ENCODE measurements at places on chromosomes 11 and 22.

DNA sequence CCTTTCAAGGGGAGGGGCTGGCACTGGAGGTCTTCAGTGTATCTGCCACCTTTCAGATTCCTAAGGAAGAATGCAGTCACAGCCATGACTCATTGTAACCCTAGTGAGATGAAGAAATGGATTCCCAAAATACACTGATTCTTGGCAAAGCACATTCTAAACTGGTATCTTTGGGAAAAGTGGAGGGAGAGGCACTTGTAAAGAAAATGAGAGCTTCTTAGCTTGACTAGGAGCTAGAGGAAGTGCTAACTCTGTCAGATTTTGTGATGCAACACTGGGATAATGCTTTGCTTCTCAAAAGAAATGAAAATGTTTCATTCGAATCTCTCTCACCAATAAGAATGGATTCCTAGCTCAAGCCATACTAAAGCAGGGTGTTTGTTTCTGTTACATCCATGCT is 14.3 kb downstream of the NRIP3 start:
- DNase-seq, result no peak

DNA sequence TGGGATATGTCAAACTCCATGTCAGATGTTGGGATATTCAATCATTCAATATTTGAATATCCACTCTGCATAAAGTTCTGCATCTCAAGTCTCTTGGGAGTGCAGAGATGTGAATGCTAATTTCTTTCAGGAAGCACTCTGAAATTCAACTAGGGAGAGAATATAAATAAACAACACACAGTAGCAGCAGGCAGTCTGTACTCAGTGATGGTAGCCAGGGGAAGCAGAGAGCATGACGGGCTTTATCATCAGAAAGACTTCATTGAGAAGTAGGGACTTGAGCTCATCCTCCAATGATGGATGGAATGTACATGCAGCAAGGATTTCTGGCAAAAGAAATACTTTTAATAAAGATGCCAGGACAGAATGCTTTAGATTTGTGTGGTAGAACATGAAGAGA is 9.8 kb upstream of the TEAD1 start:
- DNase-seq, result no peak

DNA sequence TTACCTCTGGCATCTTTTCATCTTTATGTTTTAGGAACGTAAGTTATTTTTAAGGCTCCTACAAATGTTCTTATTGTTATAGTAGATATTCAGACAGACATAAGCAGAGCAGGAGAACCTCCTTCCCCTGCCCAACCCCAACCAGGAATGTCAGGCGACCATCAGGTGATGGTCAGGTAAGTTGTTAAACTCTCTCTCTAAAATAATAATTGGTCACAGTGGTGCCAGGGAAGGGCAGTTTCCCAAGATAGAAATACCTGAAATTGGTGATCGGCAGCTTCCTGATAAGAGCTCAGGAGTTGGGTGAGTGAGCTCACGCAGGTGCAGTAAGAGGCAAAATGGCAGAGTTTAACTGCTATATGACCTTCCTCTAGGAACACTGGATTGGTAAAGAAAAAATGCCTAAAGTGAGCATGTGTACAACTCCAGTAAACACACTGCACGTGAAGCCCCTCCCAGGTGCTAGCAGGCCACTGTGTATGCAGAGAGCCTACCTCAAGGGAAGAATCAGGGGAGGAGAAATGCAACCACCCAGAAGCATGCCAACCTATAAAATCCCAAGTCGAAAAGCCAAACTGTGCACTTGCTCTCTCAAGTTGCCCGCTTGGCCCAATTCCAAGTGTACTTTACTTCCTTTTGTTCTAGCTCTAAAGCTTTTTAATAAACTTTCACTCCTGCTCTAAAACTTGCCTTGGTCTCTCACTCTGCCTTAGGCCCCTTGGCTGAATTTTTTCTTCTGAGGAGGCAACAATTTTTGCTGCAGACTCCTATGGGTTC is 273.9 kb downstream of the SBF2 start:
- no peak for DNase-seq

GRCh38 chr22:26713823-26714449 is 56.5 kb downstream of the MIAT start:
- no peak for DNase-seq

DNA sequence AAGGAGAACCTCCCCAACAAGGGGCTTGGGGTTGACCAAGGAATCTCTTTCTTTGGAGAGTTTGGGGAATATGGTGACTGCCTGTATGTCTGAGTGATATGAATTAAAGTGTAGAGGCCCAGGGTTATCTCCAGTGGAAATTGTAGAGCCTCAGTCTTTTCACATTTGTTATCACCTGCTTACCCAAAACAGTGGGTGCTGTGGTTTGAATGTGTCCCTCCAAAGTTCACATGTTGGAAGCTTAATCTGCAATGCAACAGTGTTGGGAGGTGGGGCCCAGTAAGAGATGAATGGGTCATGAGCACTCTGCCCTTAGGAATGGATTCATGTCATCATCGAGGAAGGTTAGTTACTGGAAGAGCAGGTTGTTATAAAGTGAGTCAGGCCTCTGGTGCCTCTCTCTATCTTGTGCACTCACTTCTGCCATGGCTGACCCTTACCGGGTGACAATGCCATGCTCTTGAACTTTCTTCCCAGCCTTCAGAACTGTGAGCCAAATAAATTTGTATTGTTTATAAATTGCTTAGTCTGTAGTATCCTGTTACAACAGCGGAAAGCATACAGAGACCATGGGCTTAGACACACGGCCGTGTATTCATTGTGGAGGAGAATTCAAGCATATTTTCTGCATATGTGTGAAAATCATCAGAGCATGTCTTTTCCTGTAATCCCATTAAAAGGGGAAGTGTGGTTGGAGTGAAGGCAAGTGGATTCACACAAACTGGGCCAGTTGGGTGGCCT is 114.1 kb upstream of the TBCEL start:
- no peak for DNase-seq

DNA sequence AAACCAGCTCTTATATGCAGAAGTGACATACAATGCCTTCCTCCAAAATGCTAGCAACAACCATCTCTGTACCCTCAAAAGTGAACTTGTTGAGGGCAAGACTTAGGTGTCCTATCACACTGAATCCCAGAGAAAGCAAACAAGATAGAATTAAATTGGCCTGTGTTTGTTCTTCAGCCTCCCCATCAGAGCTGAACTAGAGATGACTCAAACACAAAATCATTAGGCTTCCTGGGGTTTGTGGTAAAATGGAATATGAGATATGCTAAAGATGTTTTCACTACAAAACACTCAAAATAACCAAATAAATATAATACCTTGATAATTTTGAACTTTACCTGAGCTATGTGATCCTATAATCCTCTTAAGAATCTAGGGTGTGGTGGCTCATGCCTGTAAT is 31.6 kb downstream of the ZNF214 start:
- no peak for DNase-seq

DNA sequence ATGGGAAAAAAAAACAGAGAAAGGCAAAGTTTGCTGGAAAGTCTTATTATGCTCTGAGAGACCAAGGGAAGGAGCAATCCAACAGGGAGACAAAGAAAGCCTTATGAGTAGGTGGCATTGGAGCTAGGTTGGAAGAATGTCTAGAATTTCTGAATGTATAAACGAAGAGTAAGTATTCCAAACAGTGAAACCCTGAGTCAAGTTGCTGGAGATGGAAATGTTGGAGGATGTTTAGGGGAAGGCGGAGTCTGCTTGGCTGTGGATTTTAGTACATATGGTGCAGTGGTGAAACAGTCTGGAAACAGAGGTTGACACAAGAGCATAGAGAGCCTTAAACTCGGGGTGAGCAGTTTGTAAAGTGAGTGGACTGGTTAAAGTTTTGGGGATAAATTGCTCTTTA is 314.8 kb upstream of the CADM1 start:
- no peak for DNase-seq

DNA sequence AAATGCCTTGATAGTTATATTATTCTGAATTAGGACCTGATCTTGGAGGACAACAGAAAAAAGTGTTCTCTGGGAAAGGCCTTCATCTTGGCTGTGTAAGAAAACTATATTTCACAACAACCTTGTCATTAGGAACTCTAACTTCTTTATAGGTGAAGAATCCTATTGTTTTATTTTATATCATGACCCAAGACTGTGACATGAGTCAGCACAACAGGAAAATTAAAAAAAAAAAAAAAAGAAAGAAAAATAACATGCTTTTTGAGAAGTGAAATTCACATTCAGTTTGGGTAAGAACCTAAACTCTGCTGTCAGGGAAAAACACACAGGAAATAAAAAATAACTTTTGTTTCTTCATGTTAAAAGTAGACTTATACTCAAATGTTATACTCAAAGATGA is 11.7 kb upstream of the FOLR2 start:
- DNase-seq, result no peak

GRCh38 chr11:36953976-36954375 is 355.9 kb upstream of the RAG2 start:
- DNase-seq, result no peak
